Smooth muscle cell of bladder (primary cell): ENCODE measurements at places on chromosomes 3 and 15. TPM values are rescaled to one million over a fixed set of nuclear protein-coding genes. Genes with fewer than 3 reads are reported as not detected.

Gene DPPA2
- total RNA-seq = not detected in 2 replicates

Gene SCN5A
- total RNA-seq = 0.37 and 0.43 TPM in 2 replicates

Gene MAGI1
- 15.5 and 36.0 TPM in 2 replicates for total RNA-seq

Gene CMTM7
- 2.6 and 3.4 TPM in 2 replicates for total RNA-seq

Gene ATP8B4
- total RNA-seq = 155 and 183 TPM in 2 replicates

Gene COL6A6
- 0.14 and 1.2 TPM in 2 replicates for total RNA-seq

Gene ERICH6
- under 0.01 TPM in 1 of 2 replicates, not detected in the other for total RNA-seq

Gene GOLGA8S
- under 0.01 TPM in 2 replicates for total RNA-seq

Gene TM6SF1
- 0.55 and 1.4 TPM in 2 replicates for total RNA-seq

Gene RABL3
- 12.1 and 18.8 TPM in 2 replicates for total RNA-seq

Gene TMCC1
- 9.4 and 11.9 TPM in 2 replicates for total RNA-seq

Gene HTR3E
- not detected in 2 replicates for total RNA-seq
